ENCODE measurements at places on chromosomes 12 and 14.

GRCh38 chr12:63083046-63083445 is 68.0 kb downstream of the AVPR1A start:
- DNase-seq, result no peak

DNA sequence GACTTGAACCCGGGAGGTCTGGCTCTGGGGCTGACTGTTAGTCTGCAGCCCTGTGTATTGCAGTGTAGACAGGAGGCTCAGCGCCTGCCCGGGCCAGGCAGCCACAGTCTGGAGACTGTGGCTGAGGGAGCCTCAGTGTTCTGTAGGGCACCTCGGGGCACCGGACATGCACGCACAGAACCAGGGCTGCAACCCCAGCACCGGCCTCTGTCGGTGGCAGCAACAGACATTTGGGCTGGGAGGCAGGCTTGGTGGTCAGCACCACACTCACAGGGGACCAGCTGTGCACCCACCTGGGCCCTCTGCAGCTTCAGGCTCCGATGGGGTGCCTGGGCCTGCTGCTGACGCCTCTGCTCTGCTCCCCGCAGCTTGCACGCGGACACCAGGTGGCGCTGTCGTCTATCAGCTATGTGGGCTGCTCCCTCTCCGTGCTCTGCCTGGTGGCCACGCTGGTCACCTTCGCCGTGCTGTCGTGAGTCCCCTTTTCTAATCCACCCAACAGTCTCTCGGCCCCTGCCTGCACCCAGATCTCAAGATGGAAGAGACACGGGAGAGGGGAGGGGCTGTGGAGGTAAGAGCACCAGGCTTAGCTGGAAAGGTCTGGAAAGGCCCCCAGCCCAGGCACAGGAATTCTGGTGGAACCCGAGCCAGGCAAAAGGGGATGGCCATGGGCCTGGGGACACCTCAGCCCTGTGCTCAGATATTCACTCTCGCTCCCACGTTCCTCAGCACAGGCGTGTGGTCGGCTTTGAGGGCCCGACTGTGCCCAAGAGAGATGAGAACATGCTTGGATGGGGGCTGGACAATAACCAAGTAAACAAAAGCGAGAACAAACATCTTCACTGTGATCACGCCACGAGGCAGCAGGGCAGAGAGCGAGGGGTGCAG is 151.0 kb downstream of the ADGRD1 start:
- DNase-seq, result peak; percentile 47

DNA sequence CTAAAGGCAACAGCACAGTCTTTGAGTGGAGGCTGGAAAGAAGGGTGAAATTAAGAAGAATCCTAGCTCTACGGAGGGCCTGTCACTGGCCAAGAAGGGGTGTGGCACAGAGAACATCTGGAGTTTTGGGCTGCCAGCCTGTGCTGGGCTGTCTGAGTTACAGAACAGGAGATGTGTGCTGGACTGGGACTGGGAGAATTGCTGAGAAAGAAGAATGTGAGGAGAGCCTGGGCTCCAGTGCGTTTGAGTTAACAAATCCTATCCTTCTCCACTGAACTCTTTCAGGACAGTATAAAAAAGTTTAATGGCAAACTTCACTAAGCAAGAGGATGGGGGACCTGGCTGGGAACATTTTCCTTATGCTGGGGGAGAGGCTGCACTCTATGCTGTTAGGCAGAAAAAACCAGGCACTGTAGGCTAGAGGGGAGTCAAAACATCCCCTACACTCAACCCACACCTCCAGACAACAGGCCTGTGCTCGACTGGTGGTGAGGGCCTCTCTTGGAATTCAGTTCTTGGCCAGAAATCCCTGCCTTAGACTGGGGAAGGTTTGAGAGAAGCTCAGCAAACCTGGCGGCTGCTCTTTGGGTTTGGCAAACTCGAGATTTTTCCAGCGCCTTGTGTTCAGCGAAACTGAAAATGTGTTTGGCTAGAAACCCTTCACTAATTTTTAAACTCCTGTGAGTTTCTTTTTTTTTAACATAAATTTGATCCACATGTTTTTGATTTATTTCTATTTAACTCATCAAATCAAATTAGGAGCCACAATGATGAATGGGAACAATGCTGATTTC is 217.3 kb downstream of the MON2 start:
- DNase-seq, result no peak

DNA sequence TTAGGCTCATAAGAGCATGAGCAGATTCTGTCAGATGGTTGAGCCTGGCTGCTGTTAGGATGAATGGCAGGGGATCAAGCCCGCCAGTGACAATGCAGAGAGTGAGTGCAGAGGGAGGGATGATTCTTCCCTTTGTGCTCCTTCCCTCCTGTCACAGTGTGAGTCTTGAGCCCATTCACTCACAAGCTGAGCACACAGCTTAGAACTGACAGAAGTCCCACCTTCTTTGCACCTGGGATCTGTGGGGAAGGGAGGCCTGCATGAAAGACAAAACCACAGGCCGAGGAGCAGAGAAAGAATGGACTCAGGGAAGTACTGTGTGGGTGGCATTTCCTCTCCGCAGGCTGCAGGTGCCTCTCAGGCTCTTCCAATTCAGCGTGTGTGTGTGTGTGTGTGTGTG is 160.6 kb downstream of the KCNA5 start:
- DNase-seq, result no peak

- DNase-seq, result no peak
Observed at GRCh38 chr12:76555231-76555767, 4.3 kb downstream of the OSBPL8 start.

- DNase-seq, result no peak
Observed at GRCh38 chr14:34252227-34252626, 209.8 kb downstream of the SPTSSA start.

DNA sequence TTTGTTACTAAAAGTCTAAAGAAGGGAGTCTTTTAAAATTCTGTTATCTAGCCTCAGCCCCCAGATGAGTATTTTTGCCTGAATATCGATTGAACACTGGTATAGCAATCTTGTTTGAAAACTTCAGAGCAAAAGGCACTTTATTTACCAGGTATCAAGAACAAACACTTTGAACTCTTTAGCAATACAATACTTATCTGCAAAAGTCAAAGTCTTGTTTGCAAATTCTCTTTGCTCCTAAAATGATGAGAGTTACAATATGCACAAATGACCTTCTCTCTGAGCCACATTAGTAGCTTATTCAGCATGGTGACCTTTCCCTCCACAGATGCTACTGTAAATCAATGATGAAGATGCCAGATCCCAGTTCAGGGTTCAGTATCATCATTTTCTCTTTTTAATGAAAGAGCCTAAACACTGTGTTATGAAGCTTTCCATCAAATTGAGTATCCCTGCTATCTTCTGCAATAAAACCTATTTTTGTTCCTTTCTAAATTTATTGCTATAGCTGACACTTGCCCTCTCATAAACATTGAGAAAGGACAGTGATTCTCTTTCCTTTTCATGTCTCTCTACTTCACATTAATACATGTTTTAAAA is 752.7 kb upstream of the MGAT4C start:
- DNase-seq, result no peak

DNA sequence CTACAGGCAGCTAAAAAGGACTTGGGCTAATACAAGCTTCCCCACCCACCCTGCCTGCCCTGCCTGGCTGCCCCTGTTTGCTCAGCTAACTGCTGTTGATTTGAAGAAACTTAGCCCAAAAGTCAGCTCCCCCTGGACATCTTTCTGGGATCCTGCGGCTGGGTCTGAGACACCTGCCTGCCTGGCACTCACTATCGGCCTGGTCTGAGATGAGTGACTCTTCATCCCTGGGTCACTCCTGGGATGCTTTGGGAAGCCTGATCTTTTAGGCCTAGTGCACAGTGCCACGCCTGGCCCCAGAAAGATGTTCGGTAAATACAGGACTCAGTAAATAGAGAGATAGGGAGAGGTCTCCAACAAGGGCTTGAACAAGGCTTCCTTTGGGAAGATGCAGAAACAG is 211.3 kb upstream of the DIO3 start:
- no peak for DNase-seq

DNA sequence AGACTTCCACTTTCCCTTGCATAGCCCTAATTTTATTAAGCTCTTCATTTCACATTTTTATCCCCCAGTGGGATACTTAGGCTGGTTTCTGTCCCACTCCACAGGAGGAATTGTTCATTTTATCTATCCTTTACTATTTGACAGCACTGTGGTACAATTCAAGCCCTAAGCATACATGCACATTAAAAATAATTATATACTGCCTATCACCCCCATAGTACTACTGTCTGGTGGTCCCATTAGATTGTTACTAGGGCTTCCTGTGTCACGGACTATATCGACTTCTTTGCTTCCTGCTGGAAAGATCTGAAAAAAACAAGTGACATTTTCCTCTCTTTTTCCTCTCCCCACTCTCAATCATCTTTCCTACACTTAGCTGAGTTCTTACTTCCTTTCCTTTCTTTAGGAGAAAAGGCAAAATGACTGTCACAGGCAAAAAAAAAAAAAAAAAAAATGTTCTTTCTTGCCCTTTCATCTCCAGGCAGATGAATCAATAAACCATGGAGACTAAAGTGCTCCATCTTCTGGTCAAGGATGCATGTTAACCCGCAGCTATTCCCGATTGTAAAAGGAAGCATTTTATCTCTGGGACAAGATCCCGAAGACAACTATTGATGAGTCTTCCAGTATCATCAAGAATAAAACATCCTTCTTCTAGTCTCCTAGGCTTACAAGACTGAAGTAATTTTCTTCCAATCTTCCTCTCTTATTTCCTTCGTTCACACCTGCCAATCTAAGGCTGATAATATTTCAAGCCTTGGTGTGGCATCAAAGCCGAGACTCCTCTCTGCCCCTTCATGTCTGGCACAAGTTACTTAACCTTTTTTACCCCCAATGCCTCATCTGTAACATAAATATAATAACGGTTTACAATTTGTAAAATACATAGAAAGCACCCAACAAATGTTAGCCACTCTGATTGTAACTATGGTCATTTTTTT is 94.4 kb upstream of the PLEKHG7 start:
- DNase-seq, result no peak

GRCh38 chr12:106332536-106332935 is 25.0 kb upstream of the POLR3B start:
- no peak for DNase-seq

DNA sequence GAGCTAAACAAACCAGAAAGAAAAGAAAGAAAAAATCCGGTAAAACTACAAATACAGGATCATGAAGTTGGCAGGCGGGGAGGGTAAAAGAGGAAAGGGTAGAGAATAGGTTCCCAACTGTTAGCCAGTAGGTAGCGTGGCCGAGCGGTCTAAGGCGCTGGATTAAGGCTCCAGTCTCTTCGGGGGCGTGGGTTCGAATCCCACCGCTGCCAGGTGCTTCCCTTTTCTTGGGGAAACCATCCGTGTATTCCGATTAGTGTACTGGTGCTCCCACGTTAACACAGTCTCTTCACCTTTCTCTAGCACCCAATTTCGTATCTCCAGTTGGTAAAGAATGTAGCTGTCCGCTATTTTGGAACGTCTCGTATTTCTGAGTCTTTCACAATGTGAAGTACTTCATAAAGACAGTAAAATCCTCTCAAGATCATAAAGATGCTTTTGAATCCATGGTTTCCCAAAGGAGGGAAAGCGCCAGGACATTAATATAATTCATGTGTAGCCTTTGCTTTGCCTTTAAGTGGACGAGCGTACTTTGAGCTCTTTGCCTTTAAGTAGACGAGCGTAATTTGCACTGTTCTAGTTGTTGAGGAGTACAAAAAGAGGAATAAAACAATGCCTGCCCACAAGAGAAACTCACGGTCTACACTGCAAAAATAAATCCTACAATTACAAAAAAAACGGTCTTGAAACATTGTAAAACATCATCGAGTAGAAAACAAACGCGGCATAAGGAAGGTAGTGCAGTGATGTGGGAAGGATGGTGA is 19.0 kb upstream of the RNASE12 start:
- peak; percentile 53 for DNase-seq

- no peak for DNase-seq
Observed at GRCh38 chr12:106387848-106388377, 30.4 kb downstream of the POLR3B start.

DNA sequence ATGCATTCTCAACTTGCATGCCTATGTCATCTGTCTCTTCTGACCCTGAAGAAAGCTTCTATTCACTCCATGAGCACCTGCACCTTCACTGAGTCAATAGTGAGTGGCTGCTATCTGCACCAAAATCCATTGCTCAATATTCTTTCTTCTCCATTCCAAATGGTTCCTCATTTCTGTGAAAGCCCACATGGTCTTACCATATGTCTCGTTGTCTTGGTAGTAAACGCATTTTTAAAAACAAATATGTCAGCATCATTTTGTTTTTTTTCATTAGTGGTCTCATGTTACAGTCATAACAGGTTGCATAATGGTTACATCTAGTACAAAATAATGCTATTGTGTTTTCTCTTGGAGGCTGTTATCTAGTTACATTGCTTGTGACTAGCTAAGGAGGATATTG is 106.9 kb upstream of the CPM start:
- no peak for DNase-seq

DNA sequence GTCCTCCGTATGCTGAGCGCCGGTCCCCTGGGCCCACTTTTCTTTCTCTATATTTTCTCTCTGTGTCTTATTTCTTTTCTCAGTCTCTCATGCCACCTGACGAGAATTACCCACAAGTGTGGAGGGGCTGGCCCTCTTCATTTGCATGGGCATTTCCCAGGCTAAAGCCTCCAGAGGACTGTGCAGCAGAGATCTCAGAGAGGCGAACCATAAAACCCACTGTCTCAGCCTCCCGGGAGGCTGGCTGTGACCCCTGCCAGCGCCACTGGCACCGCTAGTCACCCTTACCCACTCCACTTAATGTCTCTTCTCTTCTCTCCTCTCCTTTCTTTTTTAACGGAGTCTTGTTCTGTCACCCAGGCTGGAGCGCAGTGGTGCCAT is 7.1 kb upstream of the SERPINA9 start:
- no peak for DNase-seq

GRCh38 chr12:107522692-107523477 is 162.7 kb upstream of the PWP1 start:
- DNase-seq, result no peak

- DNase-seq, result no peak
Observed at GRCh38 chr14:21120686-21121085, 19.8 kb downstream of the TMEM253 start.

- no peak for DNase-seq
Observed at GRCh38 chr14:24240110-24240918, 2.1 kb downstream of the TINF2 start.

GRCh38 chr12:71691504-71692129 is 5.7 kb downstream of the TMEM19 start:
- no peak for DNase-seq

- DNase-seq, result no peak
Observed at GRCh38 chr14:75204116-75204515, 27.7 kb upstream of the TMED10 start.

DNA sequence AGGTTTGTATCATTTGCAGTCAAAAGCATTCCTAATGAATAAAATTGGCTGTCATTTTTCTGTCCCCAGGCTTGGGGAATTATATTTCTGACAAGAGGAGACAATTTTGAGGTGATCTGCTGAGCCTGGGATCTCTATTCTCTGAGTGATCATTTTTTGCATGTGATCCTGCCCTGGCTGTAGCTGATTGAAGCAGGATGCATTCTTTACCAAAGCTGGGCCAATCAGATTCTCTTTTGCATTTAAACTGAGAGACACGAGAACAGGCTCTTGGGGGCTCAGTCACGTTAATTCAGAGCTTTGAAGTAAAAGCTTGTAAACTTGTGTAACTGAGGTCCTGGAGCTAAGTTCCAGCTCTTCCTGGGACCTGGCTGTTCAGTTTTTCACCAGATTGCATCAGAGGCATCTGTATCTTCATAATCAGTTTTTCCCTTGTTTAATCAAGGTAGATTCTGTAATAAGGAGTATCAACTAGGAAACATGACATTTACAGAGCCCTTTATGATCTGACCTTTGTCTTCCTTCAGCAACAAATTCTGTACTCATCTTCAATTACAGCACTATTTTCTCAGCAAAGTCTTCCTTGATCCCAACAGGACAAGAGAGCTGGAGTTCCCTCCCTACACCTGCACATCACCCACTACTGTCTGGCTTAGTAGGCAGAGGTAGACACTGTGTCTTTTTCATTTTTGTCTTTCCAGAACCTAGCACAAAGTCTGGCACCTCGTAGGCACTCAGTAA is 35.0 kb upstream of the MANSC4 start:
- DNase-seq, result no peak
